ENCODE measurements at places on chromosomes 4 and X.

- DNase-seq, result no peak
Measured at GRCh38 chr4:123812066-123812390, 415.4 kb downstream of the SPRY1 start.

- no peak for DNase-seq
Measured at GRCh38 chrX:97876697-97877407, 993.1 kb downstream of the RPA4 start.

GRCh38 chrX:130393451-130394074, 8.1 kb upstream of the GPR119 start:
- peak; percentile 56 for DNase-seq

DNA sequence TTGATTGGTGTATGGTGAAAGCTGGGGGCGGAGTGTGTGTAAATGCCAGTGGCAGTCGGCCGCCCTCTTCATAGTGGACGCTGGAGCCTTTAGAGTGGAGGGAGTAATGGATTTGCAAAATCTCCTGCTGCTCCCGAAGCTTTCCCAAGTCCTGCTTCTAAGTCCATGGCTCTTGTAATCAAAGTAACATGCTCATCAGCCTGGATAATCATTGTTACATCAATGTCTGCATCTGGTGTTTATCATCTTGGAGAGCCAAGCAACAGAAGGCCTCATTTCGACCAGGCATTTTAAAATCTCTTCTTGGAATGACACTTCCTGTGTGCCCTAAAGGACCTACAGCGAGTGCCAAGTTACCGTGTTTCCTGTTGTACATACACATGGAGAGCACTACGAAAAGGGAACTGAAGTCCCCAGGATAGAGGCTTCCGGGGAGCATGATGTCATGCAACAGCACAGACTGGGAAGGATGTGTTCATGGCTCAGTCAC, 32.2 kb downstream of the UNC5C start:
- no peak for DNase-seq

GRCh38 chr4:4590546-4590945, 48.7 kb upstream of the STX18 start:
- DNase-seq, result no peak

All from stomach (tissue), 19 donors.